ENCODE measurements at places on chromosomes 5 and 9. TPM values are rescaled to one million over a fixed set of nuclear protein-coding genes. Genes with fewer than 3 reads are reported as not detected.

DNA sequence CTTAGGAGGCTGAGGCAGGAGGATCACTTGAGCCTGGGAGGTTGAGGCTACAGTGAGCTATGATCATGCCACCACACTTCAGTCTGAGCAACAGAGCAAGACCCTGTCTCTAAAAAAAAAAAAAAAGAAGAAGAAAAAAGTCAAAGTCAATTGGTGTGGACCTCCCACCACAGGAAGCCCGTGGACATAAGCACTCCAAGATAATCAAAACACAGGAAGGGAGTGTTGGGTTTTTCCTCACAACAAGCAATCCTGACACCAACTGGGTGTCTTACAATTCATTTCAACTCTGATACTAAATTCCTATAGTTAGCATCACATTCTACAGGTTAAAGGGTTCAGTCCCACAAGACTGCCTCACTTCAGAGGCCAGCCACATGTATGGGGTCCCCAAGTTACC lies 70.7 kb downstream of the PDE6A start:
- no peak for DNase-seq

DNA sequence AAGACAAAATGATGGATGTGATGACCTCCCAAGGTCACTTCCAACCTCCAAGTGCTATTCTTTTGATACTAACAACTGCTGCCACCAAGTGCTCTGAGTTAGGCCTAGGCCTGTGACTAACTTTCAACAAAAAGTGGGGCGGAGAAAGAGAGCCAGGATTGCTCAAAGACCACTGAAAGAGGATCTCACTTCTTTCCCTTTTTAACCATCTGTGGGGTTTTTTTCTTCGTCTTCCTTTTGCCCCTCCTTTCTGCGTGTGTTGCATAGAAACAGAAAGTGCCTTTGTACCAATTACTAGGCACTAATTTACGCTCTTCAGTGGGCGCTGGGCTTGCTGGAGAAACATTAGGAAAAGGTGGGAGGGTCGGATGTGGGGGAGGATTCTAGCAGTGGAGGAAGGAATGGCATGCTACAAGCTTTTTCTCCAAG lies 8.0 kb downstream of the KLF9 start:
- DNase-seq = no peak

DNA sequence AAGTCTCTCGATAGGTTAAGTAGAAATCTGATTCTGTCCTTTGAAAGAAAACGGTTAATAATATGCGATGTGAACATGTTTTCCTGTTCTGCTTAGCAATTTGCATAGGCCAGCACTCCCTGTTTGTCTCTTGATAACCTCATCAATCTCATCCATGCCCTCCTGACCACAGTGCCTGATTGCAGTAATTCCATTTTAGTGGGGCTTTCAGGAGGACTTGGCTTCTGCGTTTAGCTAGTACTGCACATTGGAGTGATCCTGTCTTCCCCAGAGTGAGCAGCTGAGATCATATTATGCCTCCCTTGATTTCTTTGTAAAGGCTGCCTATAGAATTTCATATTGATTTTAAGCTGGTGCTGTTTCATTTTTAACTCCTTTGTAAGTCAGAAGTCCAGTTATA lies 335.9 kb upstream of the ISL1 start:
- DNase-seq = no peak

DNA sequence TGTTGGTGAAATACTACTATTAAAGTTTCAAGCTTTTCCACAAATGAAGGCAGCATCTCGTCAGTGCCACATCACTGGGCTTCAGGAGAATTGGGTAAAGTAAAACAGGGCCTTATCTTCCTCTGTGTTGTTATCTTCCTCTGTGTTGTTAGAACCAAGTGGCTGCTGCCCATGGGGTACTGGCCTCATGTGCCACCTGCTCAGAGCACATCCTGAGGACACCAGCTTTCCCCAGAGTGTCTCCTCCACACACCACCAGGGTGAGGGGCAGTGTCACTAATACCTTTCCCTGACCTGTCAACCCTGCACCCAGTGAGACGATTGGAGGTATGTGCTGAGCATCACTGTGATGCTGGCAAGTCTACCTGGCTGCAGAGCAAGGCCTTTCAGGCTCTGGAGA lies 499.9 kb downstream of the SEMA5A start:
- DNase-seq = no peak

DNA sequence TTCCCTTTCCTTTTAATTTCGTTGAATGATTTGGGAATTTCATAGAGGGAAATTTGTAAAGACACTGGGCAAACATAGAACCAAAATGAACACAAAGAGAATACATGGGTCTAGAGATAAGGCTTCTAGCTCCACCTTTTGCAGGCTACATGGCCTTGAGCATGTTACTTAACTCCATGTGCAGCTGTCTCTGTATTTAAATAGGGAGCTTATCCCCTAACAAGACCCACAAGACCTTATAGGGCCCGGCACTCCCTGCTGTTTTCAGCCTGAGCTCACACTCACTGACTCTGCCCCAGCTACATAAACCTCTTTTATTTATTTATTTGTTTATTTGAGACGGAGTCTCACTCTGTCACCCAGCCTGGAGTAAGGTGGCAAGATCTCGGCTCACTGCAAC lies 30.6 kb upstream of the TLE1 start:
- no peak for DNase-seq

GRCh38 chr5:42881416-42882117 lies 69.9 kb upstream of the SELENOP start:
- DNase-seq = no peak

- no peak for DNase-seq
These were observed 686.5 kb upstream of the ACO1 start for GRCh38 chr9:31697956-31698355.

DNA sequence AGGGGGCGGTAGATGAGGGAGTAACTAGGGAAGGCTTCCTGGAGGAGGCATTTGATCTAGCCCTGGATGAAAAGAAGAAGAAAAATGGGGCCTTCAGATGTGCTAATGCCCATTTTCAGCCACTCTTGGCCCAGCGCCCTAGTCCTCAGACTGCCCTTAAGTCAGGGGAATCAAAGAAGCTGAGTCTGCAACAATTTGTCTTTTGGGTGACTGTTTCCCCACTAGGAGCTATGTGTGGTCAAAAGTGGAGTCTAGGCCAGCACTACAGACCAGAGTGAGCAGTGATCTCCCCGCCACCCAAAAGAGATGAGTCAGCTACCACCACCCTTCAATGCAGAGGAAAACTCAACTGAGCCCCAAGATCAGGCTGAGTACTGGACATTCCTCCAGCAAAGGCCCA lies 542.1 kb downstream of the BNC2 start:
- DNase-seq = no peak

DNA sequence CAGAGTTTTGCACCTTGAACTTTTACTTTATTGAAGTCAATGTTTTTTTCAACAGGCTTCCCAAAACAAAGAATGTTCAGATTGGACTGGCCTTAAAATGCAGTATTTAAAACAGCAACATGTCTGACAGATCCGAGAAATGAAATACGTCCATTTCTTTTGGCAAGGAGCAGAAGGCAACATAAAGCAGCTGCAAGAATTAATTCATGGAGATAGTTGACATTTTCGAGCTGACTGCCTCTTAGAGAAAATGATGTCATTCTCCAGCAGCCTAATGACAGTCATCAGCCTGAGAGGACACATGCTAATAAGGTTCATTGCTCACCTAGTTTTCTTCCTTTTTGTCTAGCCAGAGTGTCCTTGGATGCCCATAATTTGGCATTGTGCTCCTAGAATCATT lies 232.2 kb upstream of the SEMA6A start:
- DNase-seq = no peak

DNA sequence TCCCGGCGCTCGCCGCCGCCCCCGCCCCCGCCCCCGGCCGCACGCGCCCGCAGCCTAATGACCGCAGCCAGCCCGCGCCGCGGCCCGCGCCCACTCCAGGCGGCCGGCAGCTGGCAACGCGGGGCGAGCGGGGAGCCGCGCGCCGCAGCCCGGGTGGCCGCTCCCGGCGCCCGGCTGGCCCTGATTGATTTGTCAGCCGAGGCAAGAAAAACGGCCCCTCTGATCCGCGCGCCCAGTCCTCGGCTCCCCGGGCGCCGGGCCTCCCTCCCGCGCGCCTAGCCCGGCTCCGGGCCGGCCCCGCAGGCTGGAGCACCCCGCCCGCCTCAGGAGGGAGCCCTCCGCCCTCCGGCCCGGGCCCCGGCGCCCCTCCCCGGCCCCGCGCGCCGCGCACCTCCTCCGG lies 11.9 kb upstream of the LHX2 start:
- DNase-seq = no peak

GRCh38 chr5:127652952-127653611 lies 4.2 kb downstream of the CTXN3 start:
- no peak for DNase-seq

GRCh38 chr9:111726949-111727348 lies 65.5 kb downstream of the GNG10 start:
- DNase-seq = no peak

GRCh38 chr9:91835632-91836031 lies 114.4 kb downstream of the ROR2 start:
- no peak for DNase-seq

- DNase-seq = no peak
These were observed 4.3 kb downstream of the RAI14 start for GRCh38 chr5:34660444-34660843.

- no peak for DNase-seq
These were observed 454.1 kb downstream of the ZNF608 start for GRCh38 chr5:124292322-124292855.

SVEP1 gene
- total RNA-seq = not detected

SLC45A2 gene
- 0.23 TPM for total RNA-seq

MED27 gene
- 23.4 TPM for total RNA-seq

CDKN2B gene
- 3.4 TPM for total RNA-seq

HAPLN1 gene
- not detected for total RNA-seq

ANKRD18B gene
- total RNA-seq = 1.1 TPM

ANKH gene
- total RNA-seq = 87.0 TPM

BTNL3 gene
- total RNA-seq = not detected

HSPB3 gene
- not detected for total RNA-seq

SPATA31E1 gene
- not detected for total RNA-seq

HEMGN gene
- total RNA-seq = 0.83 TPM

PHF24 gene
- total RNA-seq = not detected

C5orf58 gene
- not detected for total RNA-seq

SAP30L gene
- total RNA-seq = 42.6 TPM

BARX1 gene
- total RNA-seq = 0.28 TPM
